ENCODE measurements at places on chromosomes 6 and 20. TPM values are rescaled to one million over a fixed set of nuclear protein-coding genes. Genes with fewer than 3 reads are reported as not detected.

GRCh38 chr6:33050014-33050810 is 23.2 kb downstream of the HLA-DPA1 start:
- DNase-seq: no peak

DNA sequence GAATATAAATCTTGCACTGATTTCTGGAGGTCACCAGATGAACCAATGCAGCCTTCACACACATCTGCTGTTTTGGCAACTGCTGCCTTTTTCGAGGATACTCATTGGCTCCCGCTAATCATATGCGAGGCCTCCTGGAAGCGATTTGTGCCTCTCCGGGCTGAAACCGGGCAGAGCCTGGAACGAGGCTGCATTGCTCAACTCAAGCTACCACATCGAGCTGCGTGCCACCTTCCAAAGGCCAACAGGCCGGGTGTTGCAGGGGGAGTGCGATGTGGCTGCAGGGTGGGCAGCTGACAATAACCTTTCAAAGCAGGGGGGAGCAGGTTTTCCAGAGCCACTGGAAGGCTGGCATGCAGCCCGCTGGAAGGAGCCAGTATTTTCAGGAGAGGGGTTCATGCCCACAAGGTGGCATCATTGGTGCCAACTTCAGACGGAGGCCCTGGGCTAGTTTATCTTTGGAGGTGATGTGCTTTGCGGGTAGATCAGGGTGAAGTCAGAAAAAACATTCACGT is 122.6 kb upstream of the IFNGR1 start:
- DNase-seq: peak; percentile 50

LAMA5 gene
- 12.1 TPM for total RNA-seq

DNA sequence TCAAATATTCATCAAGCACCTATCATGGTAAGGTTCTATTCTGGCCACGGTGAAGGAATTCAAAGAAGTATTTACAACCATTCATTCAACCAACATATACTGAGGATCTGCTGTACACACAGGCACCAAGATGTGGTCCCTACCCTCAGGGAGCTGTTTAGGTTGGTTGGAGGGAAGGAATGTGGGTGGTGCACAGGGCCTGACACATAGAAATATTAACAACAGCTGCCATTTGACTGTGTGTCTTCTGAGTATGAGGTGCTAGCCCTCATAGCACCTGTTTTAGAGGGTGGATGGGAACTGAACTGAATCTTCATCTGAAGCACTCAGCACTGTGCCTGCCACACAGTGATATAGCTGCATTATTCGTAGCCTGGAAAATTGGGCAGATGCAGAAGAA is 7.3 kb downstream of the SNPH start:
- no peak for DNase-seq

GRCh38 chr6:143427109-143427817 is 23.2 kb downstream of the ADAT2 start:
- DNase-seq: peak; percentile 76

EEF1A1 gene
- total RNA-seq: 11,589 TPM

TRMT11 gene
- 17.1 TPM for total RNA-seq

ARMC2 gene
- 0.17 TPM for total RNA-seq

RNF5 gene
- total RNA-seq: 44.9 TPM

C6orf163 gene
- 1.0 TPM for total RNA-seq

SLC22A7 gene
- total RNA-seq: not detected

GRCh38 chr20:35340436-35340835 is 48.2 kb upstream of the FAM83C start:
- DNase-seq: no peak

DNA sequence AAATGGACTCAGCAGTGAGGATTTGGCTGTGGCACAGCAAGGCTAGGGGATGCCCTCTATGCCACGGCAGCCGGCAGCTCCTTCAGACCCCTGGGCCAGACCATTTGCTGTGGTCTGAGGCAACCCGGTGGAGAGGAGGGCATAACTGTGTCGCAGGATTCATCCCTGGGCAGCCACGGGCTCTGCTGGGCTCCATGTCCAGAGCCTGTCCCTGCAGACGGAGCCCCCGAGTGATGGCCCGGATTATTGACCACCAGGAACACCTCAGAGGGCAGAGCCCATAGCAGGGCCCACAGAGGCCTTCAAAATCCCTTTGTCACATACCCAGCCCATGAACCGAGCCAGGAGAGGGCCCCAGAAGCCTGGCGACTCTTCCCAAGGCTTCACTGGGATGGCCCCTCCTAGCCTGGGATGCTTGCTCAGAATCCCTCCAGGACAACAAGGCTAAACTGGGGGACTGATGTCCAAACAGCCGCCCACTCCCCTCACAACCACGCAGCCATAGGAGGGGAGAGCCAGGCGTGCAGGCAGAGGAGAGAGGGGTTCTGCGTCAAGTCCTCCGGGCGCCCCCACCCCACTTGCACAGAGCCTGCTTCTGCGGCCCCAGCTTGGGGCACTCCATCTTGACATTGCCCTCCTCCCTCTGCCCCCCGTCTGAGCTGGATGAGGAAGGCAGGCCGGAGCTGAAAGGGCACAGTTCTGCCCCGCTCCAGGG is 68.2 kb upstream of the AFDN start:
- no peak for DNase-seq

DNA sequence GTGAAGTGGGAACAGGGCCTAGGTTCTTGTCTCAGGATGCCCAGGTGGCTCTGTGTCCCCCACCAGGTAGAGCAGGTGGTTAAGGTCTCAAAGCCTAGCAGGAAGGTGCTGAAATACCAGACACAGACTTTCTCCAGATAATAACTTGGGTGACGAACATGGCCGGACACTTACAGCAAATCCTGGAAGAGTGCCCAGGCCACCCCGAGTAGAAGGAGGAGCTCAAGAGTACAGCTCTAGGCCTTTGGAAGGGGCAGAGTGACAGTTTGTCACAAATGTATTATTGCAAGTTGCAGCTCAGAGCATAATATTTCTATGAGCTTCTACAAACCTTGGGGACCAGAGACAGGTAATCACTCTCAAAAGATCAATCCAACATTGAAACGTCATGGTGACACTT is 251.6 kb upstream of the SOX4 start:
- DNase-seq: no peak

GRCh38 chr6:93894521-93894920 is 475.2 kb upstream of the EPHA7 start:
- DNase-seq: peak; percentile 10

DNA sequence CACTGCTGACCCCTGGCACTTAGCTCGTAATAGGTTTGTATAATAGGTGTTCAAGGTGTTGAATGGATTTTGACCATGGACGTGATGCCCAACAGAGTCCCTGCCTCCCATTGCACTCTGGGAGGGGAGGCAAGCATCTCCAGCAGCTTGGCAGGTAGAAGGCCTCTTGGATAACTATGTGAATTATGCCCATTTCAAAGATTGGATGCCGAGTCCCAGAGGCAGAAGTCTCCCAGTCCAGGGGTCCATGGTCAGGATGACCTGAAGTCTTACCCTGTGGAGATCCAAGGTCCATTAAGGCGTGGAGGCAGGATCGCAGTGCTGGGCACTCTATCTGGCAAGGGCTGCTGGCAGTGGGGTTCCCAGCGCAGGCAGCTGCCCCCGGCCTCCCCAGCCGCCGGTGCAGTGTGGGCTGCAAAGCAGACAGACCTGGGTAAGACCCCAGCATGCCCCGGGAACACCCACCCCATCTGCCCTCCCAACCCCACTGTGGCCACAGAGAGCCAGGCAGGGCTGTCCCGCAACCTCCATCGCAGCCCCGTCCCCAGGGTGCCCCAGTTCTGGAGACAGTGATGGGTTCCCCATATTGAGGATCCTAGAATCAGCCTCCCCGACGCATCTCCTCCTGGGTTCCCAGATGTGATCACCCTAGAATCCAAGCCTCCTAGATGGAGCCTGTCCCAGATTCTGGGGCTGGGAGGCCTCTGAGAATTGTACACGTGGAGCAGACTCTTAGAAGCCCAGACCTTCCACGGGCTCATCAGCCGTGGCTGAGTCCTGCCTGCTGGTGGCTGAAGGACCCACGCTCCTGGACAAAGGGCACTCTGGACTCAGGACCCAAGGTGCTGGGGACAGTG is 44.6 kb downstream of the APCDD1L start:
- DNase-seq: no peak

All from HT1080 (cell line).